ENCODE measurements at places on chromosomes 3 and 15. TPM values are rescaled to one million over a fixed set of nuclear protein-coding genes. Genes with fewer than 3 reads are reported as not detected.

Gene OXTR
- 7.8 TPM for total RNA-seq

Gene ERICH6
- total RNA-seq: not detected

Gene TGM5
- total RNA-seq: not detected

Gene ZFAND6
- 346 TPM for total RNA-seq

Gene ST3GAL6
- total RNA-seq: 4.7 TPM

Gene SEMA6D
- total RNA-seq: 0.97 TPM

Gene CLDN1
- 4.2 TPM for total RNA-seq

Measured in GM23338 (cell line).